Dermis microvascular lymphatic vessel endothelial cell (primary cell): ENCODE measurements at places on chromosomes 1 and 21. TPM values are rescaled to one million over a fixed set of nuclear protein-coding genes. Genes with fewer than 3 reads are reported as not detected.

SLAMF9 gene
- not detected in 2 replicates for total RNA-seq

FMOD gene
- 3.6 and 63.0 TPM in 2 replicates for total RNA-seq

TRIM67 gene
- not detected in 2 replicates for total RNA-seq

RORC gene
- not detected in 2 replicates for total RNA-seq

DIO1 gene
- total RNA-seq = not detected in 2 replicates

HTR6 gene
- total RNA-seq = under 0.01 and 0.13 TPM in 2 replicates

DNA sequence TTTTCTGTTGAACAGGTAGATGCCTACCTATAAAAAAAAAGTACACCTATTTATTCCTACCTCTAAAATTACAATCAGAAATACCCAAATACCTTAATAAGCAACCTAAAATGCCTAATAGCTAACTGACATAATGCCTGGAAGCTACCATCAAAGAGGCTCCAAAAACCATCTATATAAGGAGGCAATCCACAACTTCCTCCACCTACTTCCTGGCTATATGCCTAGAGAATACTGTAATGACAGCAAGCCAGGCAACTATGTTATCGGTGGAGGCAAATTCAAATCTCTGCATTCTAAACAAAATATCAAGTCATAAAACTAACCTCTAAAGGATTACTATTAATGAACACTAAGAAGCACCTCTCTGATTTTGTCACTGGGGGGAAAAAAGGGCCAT is 10.1 kb downstream of the ZNF644 start:
- DNase-seq = peak; percentile 15

GRCh38 chr1:234320549-234320948 is 52.7 kb upstream of the COA6 start:
- DNase-seq = no peak

DNA sequence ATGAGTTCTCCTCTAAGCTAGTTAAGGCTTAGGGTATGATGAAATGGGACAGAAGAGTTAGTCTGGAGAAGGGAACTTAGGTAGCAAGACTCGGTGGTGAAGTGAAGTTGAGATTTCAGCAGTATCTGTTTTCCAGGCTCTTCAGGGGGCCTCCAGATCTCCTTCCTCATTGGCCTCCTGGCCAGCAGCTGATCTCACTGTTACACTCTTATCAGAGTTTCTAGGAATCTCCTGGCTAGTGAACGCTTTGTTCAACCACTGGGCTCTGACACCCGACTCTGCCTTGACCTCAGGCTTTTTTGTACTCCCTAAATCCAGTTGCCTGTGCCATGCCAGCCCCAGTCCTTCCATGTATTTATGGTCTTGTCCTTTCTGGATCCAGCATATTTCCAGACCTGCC is 311.0 kb downstream of the ASTN1 start:
- no peak for DNase-seq

DNA sequence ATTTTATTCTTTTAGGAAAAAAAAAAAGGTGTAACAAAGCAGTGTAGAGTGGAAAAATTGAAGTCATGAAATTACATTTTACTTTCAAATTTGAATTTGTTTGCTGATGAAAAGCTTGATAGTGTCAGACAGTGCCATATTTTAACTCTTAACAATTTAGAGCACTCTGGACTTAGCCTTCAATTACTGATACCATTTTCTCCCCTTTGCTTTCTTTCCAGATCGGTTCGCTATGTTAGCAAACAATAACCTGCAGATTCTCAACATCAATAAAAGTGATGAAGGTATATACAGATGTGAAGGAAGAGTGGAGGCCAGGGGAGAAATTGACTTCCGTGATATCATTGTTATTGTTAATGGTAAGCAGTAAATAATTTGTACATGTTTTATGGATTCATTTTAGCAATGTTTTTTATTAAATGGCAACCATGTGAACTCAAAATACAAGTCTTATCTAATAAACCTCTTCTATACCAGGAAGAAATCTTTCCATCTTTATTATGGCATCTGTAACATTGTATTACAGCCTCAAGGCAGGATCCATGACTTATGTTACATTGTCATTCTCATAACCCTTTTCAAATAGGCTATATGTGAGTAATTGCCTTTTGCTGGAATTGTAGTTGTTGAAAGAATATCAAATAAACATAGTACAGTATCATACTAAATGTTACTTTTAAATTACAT is 293.8 kb downstream of the NCAM2 start:
- DNase-seq = no peak

DNA sequence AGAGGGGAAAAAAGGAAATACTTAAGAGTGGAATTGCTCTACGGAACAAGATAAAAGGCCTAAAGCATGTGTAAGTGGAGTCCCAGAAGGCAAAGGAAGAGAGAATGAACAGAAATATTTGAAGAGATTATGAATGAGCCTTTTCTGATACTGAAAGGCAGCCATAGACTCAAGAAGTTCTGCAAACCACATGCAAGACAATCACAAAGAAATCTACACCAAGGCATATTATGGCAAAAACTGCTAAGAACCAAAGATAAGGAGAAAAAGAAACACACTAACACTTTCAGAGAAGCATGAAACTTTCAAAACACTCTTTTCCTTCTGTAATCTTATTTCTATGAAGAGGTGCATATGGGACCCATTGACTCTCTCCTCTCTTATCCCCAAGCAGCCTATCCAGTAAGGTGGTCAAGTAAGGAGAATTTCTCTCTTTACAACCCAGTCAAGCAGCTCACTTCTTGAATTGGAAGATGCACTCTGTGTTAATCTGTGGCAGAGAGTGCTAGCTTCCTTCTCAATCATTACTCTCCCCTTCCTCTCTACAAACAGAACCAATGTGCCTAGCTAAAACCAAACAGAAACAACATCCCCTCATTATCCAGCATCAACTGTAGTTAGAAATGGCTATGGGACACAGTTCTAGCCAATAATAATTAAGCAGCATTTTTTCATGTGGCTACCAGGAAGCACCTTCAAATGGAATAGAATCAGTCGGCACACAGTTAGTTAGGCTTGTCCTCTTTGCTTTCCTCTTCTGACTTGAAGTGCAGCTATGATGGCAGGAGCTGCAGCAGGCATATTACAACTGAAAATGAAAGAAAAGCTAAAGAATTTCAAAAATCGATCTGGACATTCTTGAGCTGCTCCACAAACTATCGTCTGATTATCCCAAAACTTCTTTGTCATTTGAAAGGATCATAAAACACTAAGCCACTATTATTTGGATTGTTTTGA is 25.9 kb downstream of the KRTAP19-8 start:
- DNase-seq = no peak

GRCh38 chr1:168535536-168535935 is 8.3 kb downstream of the XCL2 start:
- no peak for DNase-seq

DNA sequence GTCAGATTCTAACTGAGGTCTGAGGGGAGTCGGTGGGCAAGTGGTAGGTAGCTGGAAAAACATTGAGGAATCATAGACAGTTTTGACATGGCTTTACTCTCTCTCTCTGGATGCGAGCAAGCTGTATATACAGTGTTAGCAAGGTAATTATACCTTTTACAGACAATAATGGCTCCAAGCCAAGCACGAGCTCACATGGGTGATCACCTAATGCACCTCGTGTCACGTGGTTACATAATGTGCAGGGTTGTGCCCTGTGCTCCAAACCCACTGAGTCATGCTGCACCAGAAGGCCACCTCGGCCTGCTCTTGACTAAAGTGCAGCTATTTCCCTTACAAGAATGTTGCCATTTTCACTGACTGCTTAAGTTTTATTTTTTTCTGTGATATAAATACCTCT is 7.6 kb upstream of the CLCA2 start:
- no peak for DNase-seq

DNA sequence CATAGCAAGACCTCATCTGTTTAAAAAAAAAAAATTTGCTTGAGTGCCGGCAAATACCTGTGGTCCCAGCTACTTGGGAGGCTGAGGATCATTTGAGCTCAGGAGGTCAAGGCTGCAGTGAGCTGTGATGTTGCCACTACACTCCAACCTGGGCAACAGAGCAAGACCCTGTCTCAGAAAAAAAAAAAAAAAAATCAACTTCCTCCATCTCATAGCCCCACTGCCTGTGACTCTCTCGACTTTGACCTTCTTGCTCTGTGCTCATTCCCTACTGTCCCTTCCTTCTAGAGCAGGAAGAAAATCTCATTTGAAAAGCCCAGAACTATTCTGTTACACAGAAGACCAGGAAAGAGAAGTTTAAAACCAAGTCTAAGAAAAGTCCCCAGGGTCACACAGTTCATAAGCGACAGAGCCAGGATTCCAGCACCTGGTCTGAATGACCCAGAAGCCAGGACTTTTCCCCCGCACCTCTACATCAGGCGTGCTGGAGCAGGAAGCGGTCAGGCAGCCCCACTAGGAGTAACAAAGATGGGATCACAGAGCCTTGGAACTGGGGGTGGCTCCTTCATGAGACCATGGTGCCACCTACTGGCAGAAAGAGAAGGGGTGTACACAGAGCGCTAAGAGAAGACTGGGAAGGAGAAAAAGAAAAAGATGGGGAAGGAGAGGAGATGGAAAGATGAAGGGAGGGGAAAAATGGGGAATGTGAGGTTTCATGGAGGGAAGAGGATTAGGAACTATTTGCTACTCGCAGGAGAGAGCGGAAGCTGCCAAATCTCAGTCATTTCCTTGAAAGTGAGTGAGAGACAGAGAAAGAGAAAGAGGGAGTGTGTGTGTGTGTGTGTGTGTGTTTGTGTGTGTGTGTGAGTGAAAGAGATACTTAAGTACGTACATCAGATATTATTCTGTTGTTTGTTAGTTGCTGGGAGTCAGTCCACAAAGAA is 3.1 kb upstream of the P3R3URF start:
- peak; percentile 87 for DNase-seq

DNA sequence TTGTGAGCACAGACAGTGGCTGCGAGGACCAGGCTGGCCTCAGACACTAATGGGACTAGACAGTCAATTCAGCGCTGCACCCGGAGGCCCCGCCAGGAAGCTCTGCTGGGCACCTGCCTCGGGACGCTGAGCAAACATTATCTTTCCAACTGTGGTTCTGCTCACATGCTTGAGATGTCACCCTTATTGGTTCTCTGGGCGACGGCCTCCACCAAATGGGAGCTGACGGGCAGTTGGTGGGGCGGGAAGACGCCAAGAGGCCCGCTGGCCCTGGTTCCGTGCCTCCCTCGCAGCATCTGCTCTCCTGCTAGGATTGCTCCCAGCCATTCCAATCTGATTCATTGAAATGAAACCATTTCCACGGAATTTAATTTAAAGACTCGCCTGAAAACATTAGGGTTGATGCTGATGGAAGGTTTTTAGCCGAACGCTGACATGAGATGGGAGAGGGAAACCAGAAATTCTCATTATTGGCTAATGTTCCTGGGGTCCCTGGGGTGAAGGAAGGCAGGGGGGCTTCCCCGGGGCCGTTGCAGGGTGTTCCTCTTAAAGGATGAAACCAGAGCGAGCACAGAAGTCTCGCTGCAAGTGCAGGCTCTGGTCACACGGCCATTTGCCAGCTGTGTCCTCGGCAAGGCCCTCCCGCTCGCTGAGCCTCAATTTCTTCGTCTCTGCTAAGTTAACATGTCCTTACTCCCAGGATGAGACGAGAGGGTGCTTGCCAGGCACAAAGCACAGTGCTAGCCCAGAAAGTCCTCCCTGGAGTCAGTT is 512.2 kb downstream of the NPHP4 start:
- no peak for DNase-seq

GRCh38 chr1:34049994-34050393 is 115.0 kb downstream of the CSMD2 start:
- DNase-seq = no peak

- peak; percentile 22 for DNase-seq
Measured at GRCh38 chr1:224219612-224220059, 36.6 kb downstream of the DEGS1 start.

DNA sequence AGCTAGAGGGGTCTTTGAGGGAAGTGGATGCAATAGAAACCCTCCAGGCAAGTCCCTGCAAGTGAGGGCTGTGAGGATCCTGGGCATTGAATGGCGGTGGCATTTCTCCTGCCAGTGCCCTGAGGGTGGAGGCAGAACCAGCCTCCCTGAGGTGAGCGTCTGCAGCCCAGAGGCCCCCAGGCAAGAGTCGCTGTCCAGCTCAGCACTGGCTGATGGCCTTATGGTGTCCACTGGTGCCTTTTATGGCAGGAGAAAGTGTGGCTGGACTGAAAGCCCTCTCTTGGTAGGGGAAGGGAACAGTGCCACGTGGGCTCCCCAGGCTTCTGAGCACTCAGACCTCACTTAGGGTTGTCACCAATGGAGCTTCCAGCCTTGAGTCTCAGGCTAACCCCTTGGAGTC is 77.3 kb downstream of the SH3BGR start:
- no peak for DNase-seq

- DNase-seq = no peak
Measured at GRCh38 chr1:76593618-76594017, 273.7 kb upstream of the ST6GALNAC5 start.

DNA sequence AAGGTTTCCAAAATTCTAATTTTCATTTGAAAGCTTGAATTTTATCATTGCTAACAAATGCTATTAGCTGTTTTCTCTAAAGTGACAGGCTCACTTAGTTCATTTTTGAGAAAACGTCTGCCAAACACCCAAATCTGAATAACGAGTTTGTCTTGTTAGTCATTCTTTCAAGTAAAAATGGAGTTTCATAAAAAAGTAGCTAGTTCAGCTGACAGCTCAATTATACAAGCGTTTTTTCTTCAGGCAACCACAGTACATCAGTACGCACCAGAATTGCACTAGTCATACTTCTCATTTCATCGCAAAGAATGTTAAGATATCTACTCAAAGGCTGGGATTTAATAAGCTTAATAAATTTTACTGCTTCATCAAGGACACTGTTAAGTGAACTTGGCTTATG is 72.3 kb upstream of the SLFNL1 start:
- no peak for DNase-seq
